ENCODE measurements at places on chromosomes 16 and 17. TPM values are rescaled to one million over a fixed set of nuclear protein-coding genes. Genes with fewer than 3 reads are reported as not detected.

Gene PLK1
- total RNA-seq = 100 TPM

Gene TPSG1
- total RNA-seq = not detected

Gene VAT1L
- total RNA-seq = 2.1 TPM

Gene SCNN1G
- not detected for total RNA-seq
